ENCODE measurements at places on chromosomes 6 and 20.

GRCh38 chr6:153941768-153942167 lies 97.3 kb upstream of the OPRM1 start:
- DNase-seq, result no peak

GRCh38 chr6:28589234-28589956 lies 63.7 kb downstream of the GPX5 start:
- peak; percentile 81 for DNase-seq

DNA sequence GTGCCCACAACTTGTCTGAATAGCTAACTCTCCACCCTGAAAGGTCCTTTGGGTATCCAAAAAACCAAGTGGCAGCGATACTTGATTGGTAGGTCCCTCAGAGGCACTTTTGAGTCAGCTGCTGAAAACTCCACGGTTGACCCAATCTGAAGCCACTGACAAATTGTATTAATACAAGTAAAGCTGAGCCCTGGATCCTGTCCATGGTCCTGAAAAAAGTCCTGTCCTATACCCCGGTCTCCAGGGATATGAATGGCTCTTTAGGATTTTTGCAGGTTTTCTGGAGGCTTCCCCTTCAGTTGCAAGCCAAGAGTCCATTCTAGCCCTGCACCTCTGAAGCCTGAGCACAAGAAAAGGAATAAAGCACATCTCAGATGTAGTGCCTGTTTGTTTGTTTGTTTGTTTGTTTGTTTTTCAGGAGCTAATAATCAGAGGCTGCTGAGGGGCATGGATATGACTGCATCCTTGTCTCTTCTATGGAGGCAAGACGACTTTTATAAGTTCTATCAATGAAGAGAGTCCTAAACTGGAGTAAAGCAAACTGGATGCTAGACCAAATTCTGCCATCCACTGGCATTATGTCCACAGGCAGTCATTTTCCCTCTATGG lies 1.7 kb upstream of the SLC12A5 start:
- peak; percentile 16 for DNase-seq

GRCh38 chr6:97669191-97670031 lies 386.4 kb upstream of the MMS22L start:
- no peak for DNase-seq

- no peak for DNase-seq
Measured at GRCh38 chr6:77466055-77466450, 2.8 kb upstream of the HTR1B start.

GRCh38 chr6:157859775-157860504 lies 36.9 kb downstream of the SNX9 start:
- no peak for DNase-seq

DNA sequence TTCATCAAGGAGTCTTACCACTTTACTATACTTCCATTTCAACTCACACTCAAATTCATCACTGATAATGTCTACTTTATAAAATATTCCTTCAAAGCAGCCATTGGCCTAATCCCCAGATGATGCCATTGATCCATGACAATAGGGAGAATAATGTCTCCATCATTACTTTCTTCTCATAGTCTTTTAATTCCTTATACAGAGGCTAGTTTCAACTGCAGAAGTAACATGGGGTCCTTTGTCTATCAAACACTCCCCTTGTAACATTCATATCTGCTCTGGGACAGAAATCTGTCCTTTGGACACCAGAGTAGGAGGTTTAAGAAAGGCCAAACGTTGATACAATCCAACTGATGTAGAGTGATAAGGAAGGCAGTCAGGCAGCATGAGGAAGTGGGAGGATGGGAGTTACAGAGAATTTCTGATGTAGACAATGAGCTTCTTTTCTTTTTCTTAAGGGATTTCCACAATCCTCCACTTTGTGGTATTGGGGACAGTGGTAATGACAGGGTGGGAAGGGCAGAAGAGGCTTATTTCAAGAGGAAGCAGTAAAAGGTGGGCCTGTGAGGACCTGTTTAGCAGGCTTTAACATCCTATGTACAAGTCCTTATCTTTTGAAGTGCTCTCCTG lies 18.9 kb upstream of the HLA-DOA start:
- no peak for DNase-seq

GRCh38 chr6:155261111-155261900 lies 2.5 kb upstream of the CLDN20 start:
- DNase-seq, result no peak

DNA sequence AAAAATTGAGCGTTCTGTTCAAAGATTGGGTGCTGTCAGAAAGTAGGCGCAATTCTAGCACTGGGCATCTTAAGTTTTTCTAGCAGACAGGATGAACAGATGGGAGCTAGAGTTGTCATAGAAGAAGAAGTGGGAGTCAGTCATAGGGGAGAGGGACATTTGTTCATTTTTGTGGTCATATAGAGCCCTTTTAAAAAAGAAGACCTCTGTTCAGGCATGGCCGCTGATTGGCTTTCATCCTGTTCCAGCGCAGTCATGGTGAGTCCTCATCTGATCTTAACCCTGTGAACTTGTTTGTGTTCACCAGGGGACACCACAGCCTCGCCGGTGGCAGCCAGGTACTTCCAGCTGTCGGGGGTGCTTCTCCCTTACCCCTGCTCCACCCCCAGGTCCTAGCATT lies 29.7 kb upstream of the PBOV1 start:
- no peak for DNase-seq

- no peak for DNase-seq
Measured at GRCh38 chr20:8121666-8122065, 10.4 kb upstream of the PLCB1 start.

- no peak for DNase-seq
Measured at GRCh38 chr20:24665196-24665595, 195.8 kb downstream of the SYNDIG1 start.

GRCh38 chr20:45301824-45302271 lies 4.8 kb upstream of the RBPJL start:
- no peak for DNase-seq

DNA sequence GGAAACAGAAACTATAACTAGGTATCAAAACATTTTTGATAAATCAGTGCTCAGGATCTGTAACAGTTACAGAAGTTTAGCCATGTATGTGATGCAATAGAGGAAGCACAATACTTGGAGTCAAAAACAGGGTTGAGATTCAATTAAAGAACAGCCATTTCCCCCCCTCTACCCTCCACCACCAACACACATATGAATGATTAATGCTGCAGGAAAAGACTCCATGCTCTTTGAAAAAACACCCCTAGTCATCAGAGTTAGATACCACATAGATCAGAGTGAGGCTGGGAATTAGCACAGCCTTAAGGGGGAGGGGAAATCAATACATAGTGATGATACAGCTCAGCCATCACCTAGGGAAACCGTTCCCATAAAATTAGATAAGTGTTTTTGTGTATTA lies 108.9 kb upstream of the EMILIN3 start:
- DNase-seq, result no peak

DNA sequence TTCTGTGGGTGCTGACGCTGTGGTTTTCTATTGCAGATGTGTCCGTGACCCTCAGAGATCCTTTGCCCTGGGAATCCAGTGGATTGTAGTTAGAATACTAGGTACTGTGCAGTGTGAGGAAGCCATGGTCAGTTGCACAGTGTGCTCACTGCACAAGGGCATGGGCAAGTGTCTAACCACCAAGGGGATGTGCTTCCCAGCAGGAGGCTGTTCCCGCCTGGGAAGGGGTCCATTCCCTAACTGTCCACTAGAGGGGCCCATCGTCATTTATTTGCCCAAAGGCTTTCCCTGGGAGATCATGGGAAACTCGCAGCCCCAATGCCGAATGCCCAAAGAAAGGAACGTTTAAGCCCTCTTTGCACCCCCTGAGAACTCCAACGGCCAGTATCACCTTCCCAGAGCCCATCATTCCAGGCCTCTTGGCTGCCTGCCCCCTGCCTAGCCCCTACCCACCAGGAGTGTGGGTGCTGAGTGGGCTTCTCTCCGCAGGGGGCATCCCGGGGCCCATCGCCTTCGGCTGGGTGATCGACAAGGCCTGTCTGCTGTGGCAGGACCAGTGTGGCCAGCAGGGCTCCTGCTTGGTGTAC lies 26.2 kb downstream of the SLCO4A1 start:
- DNase-seq, result no peak

- no peak for DNase-seq
Measured at GRCh38 chr6:33577106-33577535, 3.0 kb downstream of the BAK1 start.

- no peak for DNase-seq
Measured at GRCh38 chr6:16471222-16471909, 233.0 kb downstream of the GMPR start.

GRCh38 chr20:55918471-55918870 lies 86.8 kb downstream of the CBLN4 start:
- no peak for DNase-seq

GRCh38 chr6:139439349-139439748 lies 64.9 kb upstream of the CITED2 start:
- no peak for DNase-seq

DNA sequence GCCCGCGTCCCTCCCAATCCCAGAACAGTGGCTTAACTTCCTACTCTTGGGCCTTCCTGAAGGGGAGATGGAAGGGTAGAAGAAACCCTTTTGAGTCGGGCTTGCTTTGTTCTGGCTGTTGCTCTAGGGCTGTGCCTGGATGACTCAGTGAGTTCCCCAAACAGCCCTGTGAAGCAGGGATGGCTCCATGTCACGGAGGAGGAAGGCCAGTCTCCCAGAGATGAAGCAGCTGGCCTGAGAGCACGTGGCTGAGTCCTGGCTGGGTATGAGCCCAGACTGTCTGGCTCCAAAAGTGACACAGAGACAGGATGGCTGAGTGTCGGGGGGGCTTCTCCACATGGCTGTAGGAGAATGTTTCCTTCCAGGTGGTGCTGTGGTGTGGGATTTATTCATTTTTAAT lies 4.6 kb downstream of the SYTL3 start:
- peak; percentile 87 for DNase-seq

DNA sequence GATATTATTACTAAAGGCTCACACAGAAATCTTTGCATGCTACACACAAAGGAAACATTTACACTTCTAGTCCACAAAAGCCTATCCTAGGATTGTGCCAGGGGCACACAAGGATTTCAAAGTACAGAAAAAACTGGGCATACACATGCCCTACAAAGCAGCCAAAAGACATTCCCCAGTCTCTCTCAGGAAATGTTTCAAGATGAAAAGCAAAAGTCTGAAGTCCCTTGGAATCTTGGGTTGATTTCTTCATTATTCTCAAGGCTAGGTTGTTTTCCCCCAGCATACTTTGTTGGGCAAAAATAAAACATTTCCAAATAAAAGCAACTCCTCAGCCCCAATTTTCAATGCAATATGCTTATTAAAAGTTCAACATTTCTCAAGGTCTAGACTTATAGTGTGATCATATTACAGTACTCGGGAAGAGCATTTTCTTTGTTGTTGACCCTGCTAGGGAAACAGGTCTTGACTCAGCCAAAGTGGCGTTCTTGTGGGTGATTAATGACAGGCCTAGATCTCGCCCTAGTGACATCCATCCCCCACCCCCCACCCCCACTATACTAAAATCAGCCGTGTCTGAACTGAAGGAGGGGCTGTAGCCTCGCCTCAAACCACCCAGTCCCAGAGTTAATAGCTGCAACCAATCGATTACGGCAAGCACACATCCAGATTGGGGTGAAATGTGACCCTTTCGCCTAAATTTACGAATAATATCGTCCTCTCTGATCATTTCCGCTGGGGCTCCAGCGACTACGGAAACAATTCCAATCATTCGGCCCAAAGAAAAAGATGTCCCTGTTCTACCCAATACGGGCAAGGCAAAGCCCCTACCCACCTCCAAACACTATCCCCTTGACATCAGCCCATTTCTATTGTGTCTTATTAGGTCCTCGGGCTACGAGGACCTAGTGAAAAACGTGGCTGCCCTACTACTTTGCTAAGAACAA lies 1.4 kb downstream of the AKIRIN2 start:
- DNase-seq, result peak; percentile 53

- DNase-seq, result no peak
Measured at GRCh38 chr6:18562726-18563125, 175.6 kb downstream of the RNF144B start.

GRCh38 chr6:56790414-56790813 lies 147.7 kb upstream of the DST start:
- DNase-seq, result no peak

GRCh38 chr20:61798632-61799031 lies 267.0 kb downstream of the TAF4 start:
- DNase-seq, result no peak

GRCh38 chr6:52598123-52598823 lies 21.4 kb upstream of the TRAM2 start:
- no peak for DNase-seq
